Occipital lobe (tissue), 3 donors: ENCODE measurements at places on chromosomes 7 and 10. TPM values are rescaled to one million over a fixed set of nuclear protein-coding genes. Genes with fewer than 3 reads are reported as not detected.

- no peak for DNase-seq
Observed at GRCh38 chr10:51527522-51528219, 171.7 kb downstream of the CSTF2T start.

- DNase-seq, result no peak
Observed at GRCh38 chr7:121202834-121203233, 126.0 kb upstream of the WNT16 start.

Gene ATP6V0A4
- 1.2 TPM for total RNA-seq

Gene MET
- 65.5 TPM for total RNA-seq

Gene NKX1-2
- total RNA-seq, result 0.47 TPM
